ENCODE measurements at places on chromosomes 12 and 14. TPM values are rescaled to one million over a fixed set of nuclear protein-coding genes. Genes with fewer than 3 reads are reported as not detected.

Gene MYL2
- 0.64 TPM for total RNA-seq

Gene SERPINA1
- total RNA-seq: 5.3 TPM

Gene KRT6A
- total RNA-seq: 20.6 TPM

Gene LRFN5
- 14.7 TPM for total RNA-seq

Gene GNS
- 98.6 TPM for total RNA-seq

Gene LYZ
- total RNA-seq: 0.56 TPM
